ENCODE measurements at places on chromosomes 3 and 15. TPM values are rescaled to one million over a fixed set of nuclear protein-coding genes. Genes with fewer than 3 reads are reported as not detected.

Gene PRKCD
- total RNA-seq: 66.9 TPM

Gene SLC51B
- total RNA-seq: not detected

Gene MESP1
- 1.9 TPM for total RNA-seq

Gene PLAAT1
- total RNA-seq: 10.1 TPM

DNA sequence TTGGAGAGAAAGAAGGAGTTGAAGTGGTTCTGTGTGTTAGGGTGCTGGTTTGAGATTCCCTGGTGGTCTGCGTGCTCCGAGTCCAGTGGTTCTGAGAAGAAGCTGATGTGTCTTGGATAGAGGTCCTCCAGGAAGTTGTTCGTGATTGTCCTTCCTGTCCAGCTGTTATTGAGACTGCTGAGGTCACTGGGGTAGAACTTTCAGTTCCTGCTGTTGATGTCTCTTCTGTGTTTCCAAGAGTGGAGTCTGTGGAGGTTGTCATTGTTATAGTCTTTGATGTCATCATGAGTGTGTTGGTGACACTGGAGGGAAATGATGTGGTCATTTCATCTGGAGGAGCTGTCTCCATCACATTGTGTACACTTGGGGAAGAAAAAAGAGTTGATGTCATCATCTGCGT is 20.8 kb downstream of the MUC4 start:
- no peak overlapping the region for H3K4me3 ChIP-seq
- H3K36me3 ChIP-seq: no peaks in the 10 kb centered on the region
- H3K4me1 ChIP-seq: no peaks in the 10 kb centered on the region
- DNase-seq: no peak
- no peaks in the 10 kb centered on the region for H3K27me3 ChIP-seq
- no peak overlapping the region for H3K27ac ChIP-seq

- H3K36me3 ChIP-seq: no peaks in the 10 kb centered on the region
- no peak for DNase-seq
- H3K4me3 ChIP-seq: no peak overlapping the region
- no peak overlapping the region for H3K27ac ChIP-seq
- H3K4me1 ChIP-seq: no peaks in the 10 kb centered on the region
Observed at GRCh38 chr3:186870421-186871201, 28.1 kb downstream of the ADIPOQ start.

GRCh38 chr15:101138913-101139880 is 112.7 kb downstream of the CHSY1 start:
- peak; percentile 66 for DNase-seq
- no peak overlapping the region for H3K4me3 ChIP-seq
- H3K27ac ChIP-seq: no peak overlapping the region
- no peaks in the 10 kb centered on the region for H3K27me3 ChIP-seq
- H3K36me3 ChIP-seq: no peaks in the 10 kb centered on the region
- H3K4me1 ChIP-seq: peaks cover 7% of the 10 kb centered on the region

DNA sequence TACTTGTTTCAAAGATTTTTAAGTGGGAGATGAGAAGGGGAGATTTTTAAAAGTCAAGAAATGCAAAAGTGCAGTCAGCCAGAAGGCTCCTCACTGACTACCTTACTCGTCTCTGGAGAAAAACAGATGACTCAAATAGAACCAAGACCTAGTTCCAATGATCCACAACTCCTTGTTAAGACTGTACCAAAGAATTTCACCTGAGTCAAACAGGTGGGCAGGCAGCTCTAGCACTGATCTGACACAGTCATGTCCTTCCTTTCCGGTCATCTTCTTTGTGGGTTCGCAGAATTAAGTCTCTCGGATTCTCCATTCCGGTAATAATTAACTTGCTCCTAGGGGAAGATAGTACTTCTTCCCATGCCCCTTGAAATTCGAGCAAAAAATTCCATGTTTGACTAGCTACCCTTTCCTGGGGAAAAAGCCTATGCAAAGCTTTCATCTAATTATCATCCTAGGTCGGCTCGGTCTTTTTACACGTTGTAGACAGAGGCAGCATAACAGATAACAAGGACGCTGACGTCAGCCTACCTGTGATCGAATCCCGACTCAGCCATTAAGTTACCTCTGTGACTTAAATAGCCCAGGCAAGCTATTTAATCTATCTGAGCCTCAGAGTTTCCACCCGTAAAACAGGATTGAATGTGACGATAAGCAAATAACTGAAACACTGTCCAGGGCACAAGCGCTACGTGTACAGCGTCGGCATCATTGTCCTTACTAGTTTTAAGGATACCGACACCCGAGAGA is 758 bp downstream of the SELENOK start:
- no peak for DNase-seq

- no peak overlapping the region for H3K4me3 ChIP-seq
- H3K4me1 ChIP-seq: no peaks in the 10 kb centered on the region
- no peak for DNase-seq
Observed at GRCh38 chr3:148227534-148227933, 470.2 kb upstream of the AGTR1 start.

DNA sequence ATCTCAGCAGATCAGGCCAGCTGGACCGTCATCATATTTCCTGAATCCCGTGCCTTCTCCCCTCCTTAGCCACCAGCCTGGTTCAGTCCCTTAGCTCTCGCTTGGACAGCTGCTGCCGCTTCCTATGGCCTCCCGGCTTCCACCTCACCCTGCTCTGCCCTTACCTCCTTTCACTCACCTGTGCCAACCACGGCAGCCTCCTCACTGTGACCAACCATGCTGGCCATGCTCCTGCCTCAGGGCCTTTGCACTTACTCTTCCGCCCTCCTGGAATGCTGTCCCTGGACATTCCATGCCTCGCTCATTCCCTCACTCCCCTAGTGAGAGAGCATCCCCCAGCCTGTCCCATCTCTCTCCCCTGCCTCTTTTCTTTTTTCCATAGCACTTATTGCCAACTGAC is 19.2 kb downstream of the GRIP2 start:
- DNase-seq: no peak
- H3K36me3 ChIP-seq: no peaks in the 10 kb centered on the region
- no peaks in the 10 kb centered on the region for H3K27me3 ChIP-seq
- no peak overlapping the region for H3K27ac ChIP-seq
- H3K4me3 ChIP-seq: no peak overlapping the region
- H3K4me1 ChIP-seq: no peaks in the 10 kb centered on the region

DNA sequence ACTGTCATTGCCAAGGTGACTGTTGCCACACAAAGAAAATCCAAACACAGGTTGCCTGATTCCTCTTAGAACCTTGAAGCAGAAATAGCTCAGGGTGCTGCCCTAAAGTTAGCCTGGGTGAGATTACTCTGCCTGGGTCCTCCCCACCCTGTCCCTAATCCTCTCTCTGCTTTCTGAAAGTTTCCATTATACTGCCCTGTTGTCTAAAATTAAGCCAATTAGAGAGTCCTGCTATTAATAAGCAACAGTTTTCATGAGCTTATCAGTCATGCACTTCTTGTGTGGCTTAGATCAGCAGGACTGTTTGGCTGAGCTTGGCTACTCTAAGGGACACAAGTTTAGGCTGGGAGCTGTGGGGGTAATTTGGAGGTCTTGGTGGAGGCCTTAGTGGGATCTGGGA is 334.7 kb upstream of the LRRFIP2 start:
- no peaks in the 10 kb centered on the region for H3K27me3 ChIP-seq
- peaks cover 16% of the 10 kb centered on the region for H3K36me3 ChIP-seq
- H3K4me1 ChIP-seq: peaks cover 26% of the 10 kb centered on the region
- H3K4me3 ChIP-seq: no peak overlapping the region
- H3K27ac ChIP-seq: no peak overlapping the region
- no peak for DNase-seq
